Suprapubic skin (tissue), 4 donors: ENCODE measurements at places on chromosomes 11 and 22.
A peak's percentile ranks its signal among the peaks of the same experiment; 100 is the strongest.

GRCh38 chr11:555780-556661 lies 4.5 kb downstream of the LMNTD2 start:
- H3K4me3 ChIP-seq = peak overlapping the region; percentile 49
- H3K27me3 ChIP-seq = peaks cover 54% of the 10 kb centered on the region
- no peak overlapping the region for H3K27ac ChIP-seq
- H3K4me1 ChIP-seq = peaks cover 36% of the 10 kb centered on the region

- H3K36me3 ChIP-seq = no peaks in the 10 kb centered on the region
Measured at GRCh38 chr11:9615031-9615451, 41.6 kb downstream of the WEE1 start.

GRCh38 chr11:95977534-95978174 lies 53.7 kb upstream of the MTMR2 start:
- H3K4me3 ChIP-seq = no peak overlapping the region
- DNase-seq = no peak
- H3K27ac ChIP-seq = no peak overlapping the region
- peaks cover 34% of the 10 kb centered on the region for H3K36me3 ChIP-seq
- H3K27me3 ChIP-seq = no peaks in the 10 kb centered on the region
- H3K4me1 ChIP-seq = no peaks in the 10 kb centered on the region

DNA sequence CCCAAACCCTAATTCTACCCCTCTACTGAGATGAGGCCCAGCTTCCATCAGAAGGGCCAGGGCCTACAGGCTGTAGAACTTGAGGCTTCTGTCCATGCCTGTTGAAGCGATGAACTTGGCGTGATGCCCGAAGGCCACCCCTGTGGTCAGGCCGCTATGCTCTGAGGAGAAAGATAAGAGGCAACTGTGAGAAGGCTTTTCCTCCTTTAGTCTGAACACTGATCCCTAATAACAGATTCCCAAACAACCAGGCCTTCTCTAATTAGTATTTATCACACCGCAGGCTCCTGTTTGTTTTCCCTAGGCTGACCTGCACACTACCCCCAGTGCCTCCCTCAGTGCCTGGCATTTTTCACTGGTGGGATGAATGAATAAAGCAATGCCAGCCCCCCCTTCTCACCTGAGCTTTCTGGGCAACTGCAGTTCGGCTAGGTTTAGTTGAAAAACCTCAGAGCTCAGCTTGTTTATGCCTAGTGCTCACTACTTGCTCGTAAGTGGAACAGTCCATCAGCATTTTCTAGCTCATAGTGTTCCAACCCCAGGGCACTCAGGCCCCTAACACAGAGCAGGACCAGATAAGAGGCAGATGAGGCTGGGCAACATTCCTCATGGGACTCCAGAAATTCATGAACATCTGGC lies 15.2 kb downstream of the PRPF19 start:
- DNase-seq = no peak
- H3K4me3 ChIP-seq = no peak overlapping the region
- H3K4me1 ChIP-seq = peaks cover 3% of the 10 kb centered on the region
- peaks cover 74% of the 10 kb centered on the region for H3K36me3 ChIP-seq

- no peaks in the 10 kb centered on the region for H3K36me3 ChIP-seq
- H3K27me3 ChIP-seq = peaks cover 50% of the 10 kb centered on the region
- no peak for DNase-seq
Measured at GRCh38 chr11:3225159-3225758, 6.6 kb upstream of the MRGPRG start.

DNA sequence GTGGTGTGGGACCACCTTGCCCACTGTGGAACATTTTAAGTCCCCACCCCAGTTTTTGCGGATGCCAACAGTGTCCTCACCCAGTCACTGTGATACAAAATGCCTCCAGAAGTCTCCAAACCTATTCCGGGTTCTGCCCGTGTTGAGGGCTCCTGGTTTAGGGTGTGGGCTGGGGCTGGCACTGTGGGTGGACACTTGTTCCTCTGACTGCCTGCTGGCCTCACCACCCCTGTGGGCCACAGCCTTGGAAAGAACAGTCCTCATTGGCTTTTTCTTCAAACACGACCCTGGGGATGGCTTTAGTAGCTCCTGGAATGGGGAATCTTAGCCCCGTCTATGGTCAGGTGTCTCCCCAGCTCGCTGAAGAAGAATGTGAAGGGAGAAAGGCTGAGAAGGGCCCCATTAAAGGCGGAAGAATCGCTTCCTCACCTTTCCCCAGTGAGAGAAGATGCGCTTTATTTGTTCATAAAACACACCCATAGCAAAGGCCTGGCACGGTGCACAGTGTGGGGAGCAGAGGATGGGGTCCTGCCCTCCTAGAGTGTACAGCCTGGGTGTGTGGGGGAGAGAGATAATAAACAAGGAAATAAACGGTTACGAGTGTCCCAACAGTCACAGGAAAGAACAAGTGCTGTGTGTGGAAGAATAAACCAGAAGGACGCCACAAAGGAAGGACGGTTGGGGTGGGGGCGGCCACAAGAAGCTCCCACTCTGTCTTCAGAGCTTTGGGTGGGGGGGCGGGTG lies 91.6 kb upstream of the SLC22A12 start:
- no peaks in the 10 kb centered on the region for H3K36me3 ChIP-seq
- H3K4me3 ChIP-seq = no peak overlapping the region
- peak; percentile 34 for DNase-seq
- H3K27me3 ChIP-seq = peaks cover 33% of the 10 kb centered on the region
- H3K4me1 ChIP-seq = no peaks in the 10 kb centered on the region

- no peak overlapping the region for H3K27ac ChIP-seq
- no peak overlapping the region for H3K4me3 ChIP-seq
- no peaks in the 10 kb centered on the region for H3K36me3 ChIP-seq
- peaks cover 56% of the 10 kb centered on the region for H3K27me3 ChIP-seq
- DNase-seq = peak; percentile 63
- H3K4me1 ChIP-seq = no peaks in the 10 kb centered on the region
Measured at GRCh38 chr22:49660321-49660720, 167.4 kb downstream of the BRD1 start.

- peak overlapping the region; percentile 8 for H3K4me3 ChIP-seq
- DNase-seq = no peak
- no peaks in the 10 kb centered on the region for H3K4me1 ChIP-seq
- no peak overlapping the region for H3K27ac ChIP-seq
- no peaks in the 10 kb centered on the region for H3K27me3 ChIP-seq
Measured at GRCh38 chr11:91932151-91932821, 292.3 kb upstream of the FAT3 start.

DNA sequence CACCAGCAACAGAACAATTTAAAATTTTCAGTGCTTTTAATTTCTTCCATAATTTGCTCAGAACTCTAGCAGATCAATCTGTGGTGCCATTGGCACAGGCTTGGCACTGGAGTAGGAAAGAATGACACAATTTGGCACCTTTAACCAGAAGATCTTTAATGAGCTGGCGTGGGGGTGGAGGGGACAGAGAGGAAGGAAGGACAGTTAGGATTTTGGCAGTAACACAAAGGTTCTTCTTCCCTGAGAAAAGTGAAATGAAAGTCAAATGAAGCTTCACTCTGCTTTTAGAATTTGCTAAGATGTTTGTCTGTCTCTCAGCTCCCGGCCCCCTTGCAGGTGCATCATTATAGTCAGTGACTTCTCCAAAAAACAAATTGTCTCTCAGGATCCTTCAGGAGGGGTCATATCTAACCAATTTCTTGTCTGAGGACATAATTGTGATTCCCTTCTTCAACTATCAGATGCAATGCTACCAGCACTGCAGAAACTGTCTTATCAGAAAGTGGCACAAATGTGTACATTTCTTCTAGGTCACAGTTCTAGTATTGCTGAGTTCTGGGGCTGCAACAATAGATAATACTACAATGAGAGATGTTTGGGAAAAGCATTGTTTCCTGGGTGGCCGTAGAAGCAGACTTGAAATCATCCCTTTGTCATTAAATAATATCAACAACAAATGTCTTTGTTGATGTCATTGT lies 66.8 kb downstream of the CSTPP1 start:
- no peak overlapping the region for H3K4me3 ChIP-seq
- no peaks in the 10 kb centered on the region for H3K36me3 ChIP-seq
- H3K27ac ChIP-seq = peak overlapping the region; percentile 55
- DNase-seq = no peak
- no peaks in the 10 kb centered on the region for H3K27me3 ChIP-seq

GRCh38 chr11:92313784-92314183 lies 89.2 kb downstream of the FAT3 start:
- no peaks in the 10 kb centered on the region for H3K36me3 ChIP-seq
- DNase-seq = no peak
- H3K4me1 ChIP-seq = no peaks in the 10 kb centered on the region

DNA sequence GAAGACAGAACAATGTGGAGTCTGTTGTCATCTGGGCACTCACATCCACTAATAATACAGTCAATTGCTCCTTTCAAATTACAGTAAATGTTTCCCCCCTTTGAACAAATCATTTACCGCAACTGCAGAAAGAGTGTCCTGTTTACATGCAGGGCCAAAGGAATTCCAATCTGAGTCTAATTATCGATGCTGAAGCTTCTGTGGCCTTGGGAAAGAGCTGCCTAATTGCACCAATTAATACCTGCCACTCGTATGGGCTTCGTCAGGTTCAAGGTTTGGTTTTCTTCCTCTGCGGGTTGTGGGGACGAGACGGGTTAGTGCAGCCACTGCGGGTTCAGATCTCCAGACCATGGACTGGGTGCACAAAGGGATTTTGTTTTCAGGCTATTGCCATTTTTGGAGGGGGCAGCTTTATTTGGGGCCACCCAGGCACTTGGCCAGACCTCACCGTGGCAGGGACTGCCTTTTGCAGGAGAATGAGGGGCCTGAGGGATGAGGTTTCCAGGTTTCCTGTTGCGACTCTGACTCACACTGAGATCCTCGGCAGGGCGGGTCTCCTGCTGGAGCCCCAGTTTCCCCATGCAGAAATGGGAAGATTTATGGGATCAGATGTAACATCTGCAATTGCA lies 147.6 kb downstream of the MIAT start:
- DNase-seq = no peak
- no peaks in the 10 kb centered on the region for H3K36me3 ChIP-seq
- no peaks in the 10 kb centered on the region for H3K4me1 ChIP-seq
- no peak overlapping the region for H3K27ac ChIP-seq
- H3K4me3 ChIP-seq = no peak overlapping the region

GRCh38 chr11:77064648-77065217 lies 2.0 kb upstream of the CAPN5 start:
- H3K27me3 ChIP-seq = no peaks in the 10 kb centered on the region
- H3K27ac ChIP-seq = no peak overlapping the region
- peak; percentile 63 for DNase-seq

GRCh38 chr11:128610721-128611617 lies 23.6 kb upstream of the ETS1 start:
- H3K4me3 ChIP-seq = no peak overlapping the region
- peaks cover 4% of the 10 kb centered on the region for H3K27me3 ChIP-seq
- DNase-seq = no peak
- peaks cover 4% of the 10 kb centered on the region for H3K4me1 ChIP-seq
- no peak overlapping the region for H3K27ac ChIP-seq

DNA sequence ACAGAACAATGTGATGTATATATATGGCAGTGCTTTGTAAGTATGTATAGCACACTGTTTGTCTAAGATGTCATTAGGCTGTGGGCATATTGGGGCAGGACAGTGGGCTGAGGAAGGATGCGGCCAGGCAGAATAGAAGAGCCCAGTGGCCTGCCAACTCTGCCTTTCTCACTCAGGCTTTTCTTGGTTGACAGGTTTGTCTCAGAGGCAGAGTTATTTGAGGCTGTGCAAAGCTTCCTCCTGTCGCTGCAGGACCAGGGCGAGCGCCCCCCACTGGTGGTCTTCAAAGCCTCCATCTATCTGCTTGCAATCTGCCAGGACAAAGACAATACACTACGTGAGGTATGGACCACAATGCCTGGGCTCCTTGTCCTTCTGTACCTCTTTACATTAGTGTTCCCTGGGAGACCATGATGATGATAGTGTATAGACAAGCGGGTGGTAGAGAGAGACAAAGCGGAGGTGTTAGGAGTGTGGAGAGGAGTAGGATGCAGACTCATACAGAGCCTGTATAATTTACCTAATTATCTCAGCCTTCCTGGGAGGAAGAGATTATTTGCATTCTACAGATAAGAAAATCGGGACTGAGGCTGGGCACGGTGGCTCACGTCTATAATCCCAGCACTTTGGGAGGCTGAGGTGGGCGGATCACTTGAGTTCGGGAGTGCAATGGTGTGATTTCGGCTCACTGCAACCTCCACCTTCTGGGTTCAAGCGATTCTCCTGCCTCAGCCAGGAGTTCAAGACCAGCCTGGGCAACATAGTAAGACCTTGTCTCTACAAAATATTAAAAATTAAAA lies 37.3 kb upstream of the CCDC134 start:
- no peaks in the 10 kb centered on the region for H3K36me3 ChIP-seq
- DNase-seq = no peak
- no peaks in the 10 kb centered on the region for H3K4me1 ChIP-seq

DNA sequence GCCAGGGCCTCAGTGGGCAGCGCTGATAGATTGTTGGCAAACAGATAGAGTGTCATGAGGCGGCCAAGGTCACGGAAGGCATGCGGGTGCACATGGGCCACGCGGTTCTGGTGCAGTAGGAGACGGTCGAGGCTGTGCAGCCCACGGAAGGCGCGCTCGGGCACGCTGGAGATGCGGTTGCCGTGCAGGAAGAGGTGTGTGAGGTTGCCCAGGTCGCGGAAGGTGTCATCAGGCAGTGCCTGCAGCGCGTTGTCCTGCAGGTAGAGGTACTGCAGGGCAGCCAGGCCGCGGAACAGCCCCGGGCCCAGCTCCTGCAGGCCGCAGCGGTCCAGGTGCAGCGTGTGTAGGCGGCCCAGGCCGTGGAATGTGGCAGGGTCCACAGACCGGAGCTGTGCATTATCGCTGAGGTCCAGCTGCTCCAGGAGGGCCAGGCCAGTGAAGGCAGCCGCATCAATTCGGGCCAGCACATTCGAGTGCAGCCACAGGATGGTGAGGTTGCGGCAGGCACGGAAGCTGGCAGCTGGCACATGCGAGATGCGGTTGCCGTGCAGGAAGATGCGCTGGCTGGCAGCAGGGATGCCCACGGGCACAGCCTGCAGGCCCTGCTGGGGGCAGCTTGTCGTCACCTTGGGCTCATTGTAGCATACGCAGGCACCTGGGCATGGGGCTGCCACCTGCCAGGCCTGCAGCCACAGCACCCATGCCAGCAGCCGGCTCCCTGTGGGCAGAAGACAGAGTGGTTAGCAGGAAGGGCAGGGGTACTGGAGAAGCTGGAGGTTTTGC lies 25.5 kb downstream of the RTN4R start:
- peaks cover 57% of the 10 kb centered on the region for H3K4me1 ChIP-seq
- H3K36me3 ChIP-seq = no peaks in the 10 kb centered on the region
- no peak overlapping the region for H3K27ac ChIP-seq
- H3K27me3 ChIP-seq = no peaks in the 10 kb centered on the region

DNA sequence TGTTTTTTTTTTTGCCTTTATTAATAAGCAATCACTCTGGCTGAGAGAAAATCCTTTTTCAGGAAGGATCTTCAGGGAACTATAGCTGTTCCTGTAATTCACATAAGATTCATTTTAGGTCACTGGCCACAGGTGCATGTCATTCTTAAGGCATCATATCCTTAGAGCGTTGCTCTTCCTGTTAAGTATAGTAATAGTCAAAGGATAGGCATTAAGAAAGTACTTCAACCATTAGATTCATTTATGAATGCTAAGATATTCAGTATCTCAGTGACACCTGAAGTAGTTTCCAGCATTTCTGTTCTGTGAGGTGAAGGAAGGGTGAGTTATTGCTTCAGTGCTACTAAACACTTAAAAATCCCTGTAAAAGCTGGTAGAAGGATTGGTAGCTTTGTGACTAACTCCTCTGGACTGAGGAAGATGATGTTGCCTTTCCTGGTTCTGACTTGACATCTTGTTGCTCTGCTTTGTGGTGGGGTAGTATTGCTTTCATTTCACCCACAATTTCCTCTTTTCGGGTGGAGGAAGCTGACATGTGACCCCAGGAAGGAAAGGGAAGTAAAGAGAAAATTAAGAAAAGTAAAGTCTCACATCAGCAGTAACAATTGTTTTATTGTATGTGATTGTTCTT lies 34.7 kb downstream of the RNF169 start:
- H3K36me3 ChIP-seq = no peaks in the 10 kb centered on the region
- no peaks in the 10 kb centered on the region for H3K27me3 ChIP-seq
- peaks cover 36% of the 10 kb centered on the region for H3K4me1 ChIP-seq
- no peak for DNase-seq
- no peak overlapping the region for H3K27ac ChIP-seq
- H3K4me3 ChIP-seq = no peak overlapping the region
